ENCODE measurements at places on chromosomes 3 and 15.
A peak's percentile ranks its signal among the peaks of the same experiment; 100 is the strongest.

GRCh38 chr15:71114887-71115566, at the start of gene THSD4:
Gene THSD4 (plus strand): TSS chr15:71115471.
- DNase-seq, result peak; percentile 25

DNA sequence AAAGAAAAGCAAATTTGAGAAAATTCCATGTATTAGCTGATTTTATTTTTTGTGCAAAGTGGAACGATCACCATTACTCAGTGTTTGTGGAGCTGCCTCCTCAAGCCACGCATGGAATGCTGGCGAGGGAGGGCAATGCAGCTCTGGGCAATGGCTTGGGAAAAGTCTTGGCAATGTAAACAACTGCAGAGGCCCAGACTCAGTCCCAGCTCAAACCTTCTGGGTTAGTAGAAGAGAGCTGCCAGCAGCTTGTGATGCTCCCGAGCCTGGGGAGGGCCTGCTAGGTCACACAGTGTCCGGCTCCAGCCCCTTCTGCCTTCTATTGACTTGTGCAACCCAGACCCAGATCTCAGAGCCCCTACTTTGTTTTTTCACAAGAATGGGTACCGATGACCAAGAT, 4.3 kb downstream of the EPHB1 start:
- no peak for DNase-seq

DNA sequence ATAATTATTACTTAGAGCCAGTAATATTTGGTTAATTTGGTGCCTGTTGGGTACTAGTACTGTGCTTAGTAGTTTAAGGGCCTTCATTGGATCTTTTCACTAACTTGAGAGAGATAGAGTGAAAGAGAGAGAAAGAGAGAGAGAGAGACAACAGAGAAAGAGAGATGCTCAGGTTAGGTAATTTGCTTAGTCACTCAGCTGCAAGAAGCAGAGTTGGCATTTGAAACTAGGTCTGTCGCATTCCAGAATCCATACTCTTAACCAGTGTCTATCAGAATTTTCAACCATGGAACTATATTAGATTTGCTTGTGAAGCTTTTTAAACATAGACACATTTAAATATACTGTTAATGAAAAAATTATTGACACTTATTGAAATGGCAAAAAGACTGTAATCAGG, 31.1 kb upstream of the NUDT16 start:
- no peak for DNase-seq

DNA sequence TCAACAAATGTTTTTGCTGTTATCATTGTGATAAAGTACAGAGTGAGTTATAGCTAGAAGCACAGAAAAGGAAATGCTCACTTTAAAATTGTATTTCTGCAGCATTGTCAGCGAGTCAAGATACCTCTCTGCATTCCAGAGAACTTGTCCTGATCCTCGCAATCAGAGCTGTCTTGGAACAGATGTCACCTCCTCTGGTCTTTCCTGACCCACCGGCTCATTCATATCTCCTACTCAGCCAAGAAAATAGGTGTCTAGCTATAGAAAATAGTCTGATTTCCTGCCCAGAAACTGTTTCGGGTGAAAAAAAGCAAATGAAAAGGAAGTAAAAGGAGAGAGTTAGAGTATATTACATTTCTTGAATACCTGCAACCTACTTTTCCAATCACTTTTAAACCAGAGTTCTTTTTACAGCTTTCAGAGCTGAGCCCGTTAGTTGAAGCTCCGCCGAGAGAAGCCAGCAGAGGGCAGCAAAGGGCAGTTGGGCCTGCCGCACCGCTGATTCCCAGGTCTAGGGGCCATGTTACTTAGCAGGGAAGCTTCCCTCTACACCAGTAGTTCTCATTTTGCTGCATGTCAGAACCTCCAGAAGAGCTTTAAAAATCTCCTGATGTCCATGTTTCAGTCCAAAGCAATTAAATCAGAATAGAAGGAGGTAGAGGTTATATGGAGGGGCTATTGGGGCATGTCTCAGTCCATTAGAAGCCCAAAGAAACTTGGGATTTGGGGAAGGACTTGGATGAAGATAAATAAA, 185.7 kb upstream of the THRB start:
- peak; percentile 29 for DNase-seq

DNA sequence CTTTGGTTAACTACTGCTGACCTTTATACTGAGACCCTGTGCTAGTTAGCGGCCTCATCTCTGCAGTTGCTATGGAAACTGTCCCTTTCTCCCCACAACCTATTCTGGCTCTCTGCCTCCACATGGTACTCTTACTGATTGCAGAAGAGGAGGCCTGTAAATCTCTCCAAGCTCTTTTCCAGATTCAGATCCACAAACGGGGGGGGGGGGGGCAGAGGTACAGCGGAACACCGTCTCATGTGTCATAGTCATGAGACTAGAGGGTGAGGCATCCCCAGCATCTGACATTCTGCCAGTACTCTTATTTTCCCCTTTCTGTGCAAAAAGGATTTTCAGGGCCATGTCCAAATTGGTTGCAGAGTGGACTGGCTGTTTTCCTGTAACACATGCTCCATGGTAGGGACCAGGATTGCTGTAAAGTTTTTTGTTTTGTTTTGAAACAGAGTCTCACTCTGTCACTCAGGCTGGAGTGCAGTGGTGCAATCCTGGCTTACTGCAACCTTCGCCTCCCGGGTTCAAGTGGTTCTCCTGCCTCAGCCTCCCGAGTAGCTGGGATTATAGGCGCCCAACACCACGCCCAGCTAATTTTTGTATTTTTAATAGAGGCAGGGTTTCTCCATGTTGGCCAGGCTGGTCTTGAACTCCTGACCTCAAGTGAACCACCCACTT, 8.3 kb upstream of the MAP1A start:
- peak; percentile 20 for DNase-seq

Data from HepG2 (cell line).